ENCODE measurements at places on chromosomes 16 and 17.

- no peak for DNase-seq
Measured at GRCh38 chr16:51392521-51393187, 241.6 kb upstream of the SALL1 start.

DNA sequence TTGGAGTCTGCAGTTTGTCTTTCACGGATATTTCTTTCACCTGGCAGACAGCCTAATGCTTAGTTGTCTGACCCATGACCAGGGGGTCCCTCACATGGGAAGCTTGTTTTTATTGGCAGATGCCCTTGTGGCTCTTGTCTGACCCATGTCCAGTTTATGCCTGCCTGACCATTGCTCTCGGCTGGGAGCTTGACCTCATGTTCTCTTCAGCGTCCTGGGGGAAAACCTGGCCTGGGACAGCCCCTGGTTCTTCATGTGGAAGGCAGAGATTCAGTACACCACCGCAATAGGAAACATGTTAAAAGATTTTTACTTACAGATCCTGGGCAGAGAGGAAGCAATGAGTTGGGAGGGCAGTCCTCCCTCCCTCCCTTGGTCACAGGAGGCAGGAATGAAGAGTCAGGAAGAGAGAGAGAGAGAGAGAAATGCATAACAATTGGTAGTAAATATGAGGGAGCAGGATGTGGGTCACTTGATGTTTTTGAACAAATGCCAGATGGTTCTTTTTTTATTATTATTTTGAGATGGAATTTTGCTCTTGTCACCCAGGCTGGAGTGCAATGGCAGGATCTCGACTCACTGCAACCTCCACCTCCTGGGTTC lies 302.7 kb upstream of the MYOCD start:
- no peak for DNase-seq

- no peak for DNase-seq
Measured at GRCh38 chr17:21085707-21086106, 41.1 kb upstream of the DHRS7B start.

DNA sequence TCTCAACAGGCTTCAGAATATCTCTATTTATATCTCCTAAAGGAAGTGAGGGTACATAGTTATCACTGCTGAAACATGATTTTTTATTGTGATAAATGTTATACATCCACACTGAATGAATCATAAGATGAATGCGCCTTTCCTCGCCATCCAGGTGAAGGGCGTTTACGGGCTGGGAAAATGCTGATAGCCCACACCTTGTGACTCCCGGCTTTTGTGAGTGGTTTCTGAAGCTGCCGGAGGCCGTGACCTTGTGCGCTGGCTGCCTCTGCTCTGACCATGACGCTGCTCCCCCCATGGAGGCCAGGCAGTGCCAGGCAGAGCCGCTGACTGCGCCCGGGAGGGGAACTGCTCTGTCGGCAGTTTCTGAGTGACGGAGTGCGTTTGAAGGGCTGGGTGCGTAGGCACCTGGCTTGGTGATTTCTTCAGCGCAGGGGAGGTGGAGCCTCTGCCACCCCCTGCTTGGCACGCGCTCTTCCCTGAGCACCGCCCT lies 97.2 kb downstream of the RAP1GAP2 start:
- no peak for DNase-seq

DNA sequence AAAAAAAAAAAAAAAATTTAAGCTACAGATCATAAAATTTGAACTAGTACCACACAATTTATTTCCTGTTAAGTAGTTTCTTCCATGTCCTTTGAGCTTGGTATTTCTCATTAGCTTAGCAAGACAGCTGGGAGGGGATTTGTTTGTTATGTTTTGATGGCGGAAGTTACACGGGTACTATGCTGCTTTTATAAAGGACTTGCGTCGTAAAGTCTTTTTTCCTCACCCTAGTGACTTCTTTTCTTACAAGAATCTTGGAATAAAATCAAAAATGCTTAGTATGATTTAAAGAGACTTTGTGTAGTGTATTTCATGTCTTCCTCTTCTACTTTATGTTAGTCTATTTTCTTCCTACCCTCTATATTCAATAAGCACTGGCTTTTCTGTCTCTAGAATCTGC lies 89.1 kb downstream of the NLK start:
- no peak for DNase-seq

DNA sequence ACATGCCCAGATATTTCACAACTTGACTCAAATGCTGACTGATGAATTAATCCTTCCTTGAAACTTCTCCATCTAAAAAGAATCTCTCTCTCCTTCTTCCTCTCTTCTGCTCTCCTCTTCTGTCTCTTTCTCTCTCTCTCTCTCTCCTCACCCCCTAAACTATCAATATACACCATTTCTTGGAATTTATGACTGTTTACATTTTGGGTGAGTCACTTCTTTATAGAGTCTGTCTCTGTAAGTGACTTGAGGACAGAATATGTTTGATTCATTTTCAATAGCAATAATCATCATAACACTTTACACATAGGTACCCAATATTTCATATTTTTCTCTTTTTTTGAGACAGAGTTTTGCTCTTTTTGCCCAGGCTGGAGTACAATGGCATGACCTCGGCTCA lies 15.3 kb downstream of the OR3A1 start:
- DNase-seq, result no peak

- no peak for DNase-seq
Measured at GRCh38 chr17:17913695-17914332, 58.4 kb downstream of the TOM1L2 start.

- DNase-seq, result no peak
Measured at GRCh38 chr17:41332239-41332638, 16.7 kb upstream of the KRTAP17-1 start.

DNA sequence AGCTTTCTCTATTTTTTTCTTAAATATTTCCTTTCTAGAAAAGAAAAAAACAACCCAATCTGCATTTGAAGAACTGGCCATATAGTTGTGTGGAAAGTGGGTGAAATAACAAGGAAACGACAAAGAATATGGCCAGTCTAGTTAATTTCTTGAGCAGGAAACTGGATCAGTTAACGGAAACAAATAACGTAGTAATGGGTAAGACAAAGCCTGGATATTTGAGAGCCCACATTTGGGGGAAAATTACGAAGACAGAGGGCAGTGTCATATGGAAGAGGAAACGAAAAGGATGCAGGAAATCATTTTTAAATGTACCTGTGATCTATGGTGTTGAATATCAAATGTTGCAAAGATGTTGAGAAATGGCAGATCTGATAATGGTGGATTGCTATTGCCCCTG lies 78.6 kb downstream of the HS3ST3A1 start:
- no peak for DNase-seq

DNA sequence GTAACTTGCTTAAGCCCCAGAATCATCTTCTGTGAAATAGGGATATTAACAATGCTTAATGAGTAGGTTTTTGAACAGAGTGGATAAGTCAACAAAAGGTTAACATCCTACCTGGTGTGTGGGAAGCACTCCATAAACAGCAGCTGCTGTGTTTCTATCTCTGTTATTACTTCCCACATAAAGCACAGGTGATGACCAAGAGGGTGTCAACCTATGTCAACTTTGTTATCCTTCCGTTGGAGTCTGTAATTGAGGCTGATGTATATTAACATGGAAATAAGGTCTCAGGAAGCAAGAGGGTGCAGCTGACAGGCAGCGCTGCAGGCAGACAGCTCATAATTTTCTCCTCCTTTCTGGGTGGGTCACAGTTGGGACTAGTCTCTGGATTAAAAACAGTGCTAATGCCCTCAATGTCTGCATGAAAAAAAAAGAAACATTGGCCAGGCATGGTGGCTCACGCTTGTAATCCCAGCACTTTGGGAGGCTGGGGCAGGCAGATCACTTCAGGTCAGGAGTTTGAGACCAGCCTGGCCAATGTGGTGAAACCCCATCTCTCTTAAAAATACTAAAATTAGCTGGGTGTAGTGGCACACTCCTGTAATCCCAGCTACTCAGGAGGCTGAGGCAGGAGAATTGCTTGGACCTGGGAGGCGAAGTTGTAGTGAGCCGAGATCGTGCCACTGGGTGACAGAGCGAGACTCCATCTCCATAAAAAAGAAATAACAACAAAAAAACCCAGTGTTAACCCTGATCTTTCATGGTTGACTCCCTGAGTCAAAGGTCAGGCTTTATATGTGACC lies 269.6 kb downstream of the SNX29 start:
- no peak for DNase-seq

- no peak for DNase-seq
Measured at GRCh38 chr17:34024806-34025551, 230.1 kb upstream of the CCL2 start.

- DNase-seq, result no peak
Measured at GRCh38 chr17:70622368-70623260, 453.3 kb downstream of the KCNJ2 start.

DNA sequence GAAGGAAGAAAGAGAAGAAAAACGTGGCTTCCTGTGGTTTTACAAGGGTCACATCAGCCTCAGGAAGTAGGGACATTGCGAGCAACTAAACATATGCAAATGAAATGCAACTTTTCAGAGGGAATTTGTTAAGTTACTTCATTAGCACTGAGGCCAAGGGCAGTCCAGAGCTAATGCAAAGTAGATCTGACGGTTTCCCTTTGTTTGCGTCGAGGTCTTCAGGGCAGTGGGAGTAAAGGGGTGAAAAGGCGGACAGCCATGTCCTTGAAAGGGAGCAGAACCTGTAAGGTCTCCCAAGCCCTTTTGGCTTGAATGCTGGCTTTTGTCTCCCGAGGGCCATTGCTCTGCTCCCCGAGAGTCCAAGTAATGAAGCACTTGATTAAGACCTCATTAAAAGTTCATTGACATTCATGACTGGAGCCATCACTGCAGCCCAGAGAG lies 85.0 kb downstream of the PMP22 start:
- no peak for DNase-seq

GRCh38 chr17:21378553-21378952 lies 2.4 kb downstream of the KCNJ12 start:
- DNase-seq, result no peak

DNA sequence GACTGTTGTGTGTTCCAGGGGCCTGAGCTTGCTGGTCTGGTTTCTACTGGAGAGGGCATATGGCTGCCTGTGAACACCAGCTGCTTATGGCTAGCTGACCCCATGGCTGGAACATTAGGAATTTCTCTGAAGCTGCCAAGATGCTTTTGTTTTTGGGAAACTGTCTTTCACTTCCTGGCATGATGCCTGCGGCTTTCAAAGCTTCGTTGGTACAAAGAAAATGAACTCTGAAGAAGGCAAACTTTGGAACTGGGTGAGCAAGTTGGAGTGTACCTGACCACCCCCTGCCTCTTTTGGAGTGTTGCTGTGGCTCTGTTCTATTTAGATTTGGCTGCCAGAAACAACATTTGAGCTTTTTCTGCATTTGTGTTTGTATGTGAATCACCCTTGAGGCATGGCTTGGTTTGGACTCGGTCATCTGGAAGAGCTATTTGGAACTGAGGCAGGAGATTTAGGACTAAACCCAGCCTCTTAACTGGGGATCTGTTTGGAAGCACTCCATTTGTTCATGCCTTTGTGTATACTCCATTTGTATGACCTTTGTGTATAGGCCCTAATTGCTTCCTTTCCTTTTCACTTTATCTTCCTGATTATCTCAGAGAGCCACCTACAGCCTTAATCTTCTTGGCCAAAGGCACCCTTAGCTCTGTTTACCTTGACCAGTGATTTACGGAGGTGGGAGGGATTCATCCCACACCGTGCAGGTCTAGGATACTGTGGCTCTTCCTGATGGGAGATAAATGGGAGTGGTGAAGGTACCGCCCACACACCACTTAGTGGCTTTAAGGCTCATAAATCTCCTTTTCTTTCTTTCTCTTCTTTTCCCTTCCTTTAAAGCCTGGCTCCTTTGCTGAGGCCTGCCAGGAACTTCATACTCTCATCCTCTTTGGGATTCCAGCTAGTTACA lies 7.3 kb upstream of the CPHXL start:
- DNase-seq, result no peak

DNA sequence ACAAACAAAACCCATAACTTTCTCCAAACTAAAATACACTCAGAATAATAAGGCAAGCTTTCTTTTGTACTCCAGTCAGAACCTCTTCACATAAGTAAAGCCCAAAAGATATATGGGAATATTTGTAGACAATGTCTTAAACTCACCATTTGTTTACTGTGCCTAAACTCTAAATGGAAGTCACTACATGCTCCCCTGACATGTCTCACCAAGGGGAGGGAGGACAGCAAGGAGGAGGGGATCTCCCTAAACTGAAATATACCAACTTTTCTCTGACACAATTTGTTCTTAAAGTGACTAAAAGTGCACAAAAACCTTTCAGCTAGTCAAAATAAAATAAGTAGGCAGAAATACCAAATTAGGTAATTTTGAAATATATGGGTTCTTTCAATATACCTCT lies 38.5 kb downstream of the GRB7 start:
- DNase-seq, result no peak

DNA sequence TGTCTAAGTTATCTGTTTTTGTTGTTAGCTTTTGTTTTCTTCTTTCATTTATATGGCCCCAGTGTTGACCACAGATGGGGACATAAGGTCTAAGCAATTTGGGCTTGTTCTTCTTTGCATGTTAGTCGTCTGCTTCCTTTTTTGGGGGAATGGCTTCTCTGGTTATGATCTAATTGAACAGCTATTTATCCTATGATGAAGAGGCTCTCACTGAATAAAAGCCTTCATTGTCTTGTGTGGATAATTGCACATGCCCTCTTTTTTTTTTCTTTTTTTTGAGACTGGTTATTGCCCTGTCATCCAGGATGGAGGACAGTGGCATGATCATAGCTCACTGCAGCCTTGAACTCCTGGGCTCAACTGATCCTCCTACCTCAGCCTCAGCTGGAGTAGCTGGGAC lies 13.7 kb downstream of the SMARCE1 start:
- no peak for DNase-seq

- DNase-seq, result no peak
Measured at GRCh38 chr17:12618557-12618956, 47.1 kb upstream of the MYOCD start.

DNA sequence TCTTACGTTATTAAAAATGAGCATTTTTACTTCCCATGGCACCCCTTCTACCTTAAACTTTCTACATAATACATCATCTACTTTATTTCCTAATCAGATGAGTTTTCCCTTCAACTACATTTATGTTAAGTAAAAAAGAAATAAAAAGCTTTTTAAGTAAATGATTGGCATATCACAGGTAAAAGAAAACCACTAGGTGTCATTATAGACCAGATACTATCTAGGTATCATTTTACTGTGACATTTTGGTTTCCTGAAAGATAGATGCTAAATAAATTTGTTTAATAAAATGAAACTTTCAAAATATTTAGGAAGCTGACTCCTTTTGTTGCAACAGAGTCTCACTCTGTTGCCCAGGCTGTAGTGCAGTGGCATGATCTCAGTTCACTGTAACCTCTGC lies 3.8 kb upstream of the CMTM1 start:
- no peak for DNase-seq

- no peak for DNase-seq
Measured at GRCh38 chr16:58057121-58057520, 31.6 kb downstream of the MMP15 start.

GRCh38 chr16:83882163-83882885 lies 16.6 kb upstream of the MLYCD start:
- no peak for DNase-seq

- no peak for DNase-seq
Measured at GRCh38 chr17:18129041-18129502, 20.5 kb downstream of the MYO15A start.

GRCh38 chr17:78315355-78316114 lies 44.3 kb downstream of the SOCS3 start:
- no peak for DNase-seq

Measured in stimulated activated effector memory CD8-positive, alpha-beta T cell treated with anti-CD3 and anti-CD28 coated beads, Interleukin-12 subunit alpha, Interleukin-12 subunit beta, amount 100 ng/mL, for 72 hours (primary cell).